ENCODE measurements at places on chromosomes 3 and 15.

- DNase-seq: no peak
Measured at GRCh38 chr3:26132942-26133341, 343.1 kb downstream of the OXSM start.

DNA sequence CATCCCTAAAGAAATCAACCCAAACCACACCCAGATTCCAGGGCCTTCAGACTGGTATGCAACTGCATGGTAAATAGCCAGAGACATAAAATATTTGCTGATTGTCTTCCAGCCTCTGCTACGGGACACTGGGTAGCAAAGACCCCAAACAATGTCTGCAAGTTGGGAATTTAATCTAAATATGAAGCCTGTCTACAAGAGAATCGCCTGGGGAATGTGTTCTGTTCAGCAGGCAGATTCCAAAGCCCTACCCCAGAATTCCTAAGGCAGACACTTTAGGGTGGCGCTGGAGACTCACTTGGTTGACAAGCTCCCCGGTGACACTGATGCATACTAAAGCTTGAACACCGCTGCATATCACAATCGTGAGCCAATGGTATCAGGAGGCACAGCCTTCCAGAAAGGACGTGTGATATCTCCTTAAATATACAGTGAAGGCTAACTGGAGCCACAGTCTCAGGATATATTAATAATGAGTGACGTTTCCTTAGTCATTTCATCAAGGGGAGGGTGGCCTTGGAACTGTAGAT is 684.1 kb downstream of the NTRK3 start:
- no peak for DNase-seq

- DNase-seq: no peak
Measured at GRCh38 chr3:31379598-31379997, 153.1 kb upstream of the STT3B start.

GRCh38 chr3:8497582-8497981 is 4.0 kb upstream of the LMCD1 start:
- DNase-seq: no peak

DNA sequence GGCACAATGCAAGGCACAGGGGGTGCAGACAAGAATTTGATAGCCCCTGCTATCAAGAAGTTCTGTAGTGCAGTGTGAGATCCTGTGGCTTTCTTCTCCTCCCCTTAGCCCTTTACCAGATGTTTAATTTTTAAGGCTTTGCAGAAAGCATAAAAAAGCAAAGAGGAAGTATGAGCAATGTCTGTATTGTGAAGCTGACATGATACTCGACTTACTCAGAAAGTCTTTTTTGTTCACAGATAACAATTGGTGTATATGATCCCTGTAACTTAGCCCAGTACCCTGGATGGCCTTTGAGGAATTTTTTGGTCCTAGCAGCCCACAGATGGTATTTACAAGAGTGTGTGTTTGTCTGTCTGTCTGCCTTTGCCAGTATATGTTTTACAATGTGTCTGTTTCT is 58.9 kb downstream of the ATG7 start:
- no peak for DNase-seq

GRCh38 chr15:70494852-70495571 is 268.3 kb downstream of the UACA start:
- DNase-seq: no peak

DNA sequence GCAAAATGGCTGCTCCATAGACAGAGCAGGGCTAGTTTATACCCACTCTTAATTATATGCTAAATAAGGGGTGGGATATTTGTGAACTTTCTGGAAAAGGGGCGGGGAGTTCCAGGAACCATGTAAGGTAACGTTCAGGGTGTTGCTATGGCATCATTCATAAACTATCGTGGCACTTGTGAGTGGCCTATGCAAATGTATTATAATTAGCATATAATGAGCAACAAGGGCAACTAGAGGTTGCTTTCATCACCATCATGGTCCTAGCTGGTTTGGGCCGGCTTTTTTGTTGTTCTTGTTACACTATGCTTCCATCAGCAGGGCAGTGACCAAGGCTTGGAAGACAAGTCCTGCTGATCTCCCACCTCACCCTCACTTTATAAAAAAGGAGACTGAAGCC is 43.2 kb upstream of the FGD5 start:
- DNase-seq: no peak

DNA sequence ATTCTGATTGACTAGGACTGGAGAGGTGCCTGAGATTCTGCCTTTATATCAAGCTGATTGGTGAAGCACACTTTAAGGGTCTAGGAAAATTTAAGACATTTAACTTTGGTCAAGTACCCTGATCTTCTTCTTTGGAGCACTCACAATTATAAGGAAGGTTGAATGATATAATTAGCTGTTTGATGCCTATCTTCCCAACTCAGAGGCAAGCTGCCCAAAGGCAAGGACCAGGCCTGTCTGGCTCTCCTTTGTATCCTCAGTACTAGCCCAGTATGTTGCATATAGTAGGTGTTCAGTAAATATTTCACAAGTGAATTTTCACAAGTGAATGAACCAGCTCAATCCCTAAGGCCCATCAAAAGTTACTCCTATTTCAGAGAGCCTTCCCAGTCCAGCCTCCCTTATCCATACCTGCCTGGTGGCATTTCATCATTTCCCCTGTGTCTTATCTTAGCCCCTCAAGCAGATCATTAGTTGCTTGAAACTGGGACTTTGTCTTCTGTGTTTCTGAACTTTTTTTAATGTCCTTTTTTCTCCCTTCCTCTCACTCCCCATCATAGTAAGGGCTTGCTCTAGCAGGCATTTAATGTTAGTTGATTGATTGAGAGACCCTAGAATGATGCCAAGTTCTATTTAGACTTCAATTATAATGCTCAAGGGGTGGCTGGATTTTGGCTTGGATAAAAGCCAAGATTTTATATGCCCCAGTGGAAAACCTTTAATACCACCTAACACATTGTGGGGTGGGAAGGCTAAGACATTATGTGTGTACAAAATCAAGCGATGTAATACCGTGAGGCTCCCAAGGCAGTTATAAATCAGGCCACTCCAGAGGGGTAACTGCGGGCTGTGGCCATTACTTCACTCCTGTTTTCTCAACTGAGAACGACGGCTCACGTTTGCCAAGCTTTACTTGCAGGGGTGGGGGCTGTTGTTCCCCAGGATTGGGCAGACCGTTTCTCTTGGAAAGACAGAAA is 43.2 kb upstream of the BOC start:
- DNase-seq: no peak

DNA sequence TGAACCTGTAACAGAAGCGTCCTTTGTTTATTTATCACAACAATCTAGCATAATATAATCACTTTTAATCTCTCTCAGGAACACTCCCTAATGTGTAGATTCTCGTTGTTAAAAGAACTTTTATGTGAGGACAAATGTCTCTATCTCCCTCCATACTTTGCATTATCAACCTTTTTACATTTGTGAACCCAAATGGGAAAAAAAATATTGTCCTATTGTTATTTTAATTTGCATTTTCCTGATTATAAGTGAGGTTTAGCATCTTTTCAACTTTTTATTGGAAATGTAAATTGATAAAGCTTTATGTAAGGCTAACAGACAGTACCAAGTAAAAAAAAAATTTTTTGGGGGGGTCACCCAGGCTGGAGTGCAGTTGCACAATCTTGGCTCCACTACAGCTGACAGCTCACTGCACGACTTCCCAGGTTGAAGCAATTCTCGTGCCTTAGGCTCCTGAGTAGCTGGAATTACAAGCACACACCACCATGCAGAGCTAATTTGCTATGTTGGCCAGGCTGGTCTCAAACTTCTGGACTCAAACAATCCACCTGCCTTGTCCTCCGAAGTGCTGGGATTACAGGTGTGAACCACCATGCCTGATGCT is 33.0 kb upstream of the DENND4A start:
- no peak for DNase-seq

- DNase-seq: no peak
Measured at GRCh38 chr3:96354742-96355141, 459.7 kb upstream of the EPHA6 start.

- no peak for DNase-seq
Measured at GRCh38 chr3:193040836-193041672, 123.4 kb upstream of the MB21D2 start.

DNA sequence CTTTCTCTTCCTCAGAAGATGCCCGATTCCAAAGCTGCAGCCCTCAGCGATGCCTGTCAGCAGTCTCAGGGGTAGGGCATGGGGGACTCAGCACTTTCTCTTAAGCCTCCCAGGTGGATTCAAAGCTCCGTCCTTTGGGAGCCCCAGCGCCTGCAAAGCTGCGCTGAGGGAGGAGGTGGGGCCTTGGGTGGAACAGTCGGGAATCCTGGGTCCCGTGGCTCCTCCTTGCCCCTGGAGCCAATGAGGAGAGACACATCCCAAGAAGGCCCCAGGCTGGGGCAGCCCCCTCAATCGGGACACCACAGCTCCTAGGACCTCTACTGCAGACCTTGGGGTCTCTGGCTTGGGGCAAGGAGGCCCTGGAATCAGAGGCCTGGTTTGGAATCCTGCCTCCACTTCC is 227.5 kb upstream of the IGF1R start:
- no peak for DNase-seq

DNA sequence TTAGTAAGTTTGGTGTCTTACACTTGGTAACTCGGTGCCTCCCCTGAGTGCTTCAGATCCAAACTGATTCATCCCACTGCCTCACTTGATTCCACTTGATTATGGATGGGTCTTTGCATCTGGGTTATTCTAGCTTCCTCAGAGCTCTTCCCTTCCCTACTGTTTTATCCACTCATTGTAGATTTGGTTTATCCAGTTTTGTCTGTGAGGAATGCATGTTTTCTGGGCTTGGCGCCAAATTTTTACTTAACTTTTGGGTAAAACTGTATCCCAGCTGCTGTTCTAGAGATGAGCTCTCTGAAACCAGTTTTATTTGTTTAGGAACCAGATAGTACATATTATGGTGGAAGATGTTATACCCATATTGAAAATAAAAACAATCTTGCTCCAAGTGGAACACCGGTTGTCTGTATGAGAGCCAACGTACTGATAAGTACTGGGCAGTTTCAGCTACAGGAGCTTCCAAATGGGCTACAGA is 20.9 kb downstream of the RAD54L2 start:
- no peak for DNase-seq

All from stimulated activated naive CD4-positive, alpha-beta T cell (primary cell).